Hindlimb muscle (tissue), 1 donor: ENCODE measurements at places on chromosomes 16 and 17. TPM values are rescaled to one million over a fixed set of nuclear protein-coding genes. Genes with fewer than 3 reads are reported as not detected.

The CARD14 gene
- polyA plus RNA-seq, result 1.1 TPM

DNA sequence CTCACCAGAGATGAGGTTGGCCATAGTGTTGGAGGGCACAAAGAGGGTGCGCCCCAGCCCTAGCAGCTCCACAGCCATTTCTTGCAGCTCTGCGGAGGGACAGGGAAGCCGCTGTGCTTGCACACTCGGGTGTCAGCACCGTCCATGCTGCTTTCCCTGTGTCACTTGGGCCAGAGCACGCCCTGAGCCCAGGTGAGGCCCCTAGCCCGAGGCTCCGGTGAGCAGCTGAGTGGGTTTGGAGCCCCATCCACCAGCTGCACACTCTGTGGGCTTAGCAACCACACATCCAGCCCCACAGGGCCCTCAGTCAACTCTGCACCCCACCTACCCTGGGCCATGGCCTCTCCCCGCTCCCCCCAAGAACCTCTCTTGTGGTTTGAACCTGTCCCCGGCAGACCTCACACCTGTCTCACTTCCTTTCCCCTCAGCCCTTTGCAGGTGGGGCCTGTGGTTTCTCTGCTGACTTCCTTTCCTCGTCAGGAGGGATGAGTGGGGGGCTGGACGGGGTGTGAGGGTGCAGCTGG is 20.7 kb downstream of the TMEM235 start:
- no peak for DNase-seq

DNA sequence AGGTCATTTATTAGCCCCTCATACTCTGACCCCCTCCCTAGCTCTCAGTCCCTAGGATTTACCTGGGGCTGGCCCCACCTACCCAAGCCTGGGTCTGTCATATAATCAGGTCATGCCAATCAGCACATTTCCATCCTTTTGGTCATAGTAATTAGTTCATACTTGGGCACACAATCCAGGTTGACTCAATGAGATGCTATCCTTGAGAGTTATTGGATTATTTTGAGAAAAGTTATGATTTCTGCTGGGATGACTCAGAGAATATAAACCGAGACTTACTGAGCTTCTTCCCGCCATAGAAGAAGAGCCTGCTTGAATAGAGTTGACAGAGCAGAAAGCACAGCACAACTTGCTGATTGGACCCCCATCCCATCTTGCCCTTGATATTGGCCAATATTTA is 331.5 kb downstream of the CBLN1 start:
- no peak for DNase-seq

- DNase-seq, result no peak
Observed at GRCh38 chr16:3234543-3234856, 458 bp downstream of the ZNF200 start.

The CIBAR2 gene
- not detected for polyA plus RNA-seq

- DNase-seq, result no peak
Observed at GRCh38 chr16:5364186-5364585, 266.6 kb upstream of the EEF2KMT start.

The PNMT gene
- 5.0 TPM for polyA plus RNA-seq

DNA sequence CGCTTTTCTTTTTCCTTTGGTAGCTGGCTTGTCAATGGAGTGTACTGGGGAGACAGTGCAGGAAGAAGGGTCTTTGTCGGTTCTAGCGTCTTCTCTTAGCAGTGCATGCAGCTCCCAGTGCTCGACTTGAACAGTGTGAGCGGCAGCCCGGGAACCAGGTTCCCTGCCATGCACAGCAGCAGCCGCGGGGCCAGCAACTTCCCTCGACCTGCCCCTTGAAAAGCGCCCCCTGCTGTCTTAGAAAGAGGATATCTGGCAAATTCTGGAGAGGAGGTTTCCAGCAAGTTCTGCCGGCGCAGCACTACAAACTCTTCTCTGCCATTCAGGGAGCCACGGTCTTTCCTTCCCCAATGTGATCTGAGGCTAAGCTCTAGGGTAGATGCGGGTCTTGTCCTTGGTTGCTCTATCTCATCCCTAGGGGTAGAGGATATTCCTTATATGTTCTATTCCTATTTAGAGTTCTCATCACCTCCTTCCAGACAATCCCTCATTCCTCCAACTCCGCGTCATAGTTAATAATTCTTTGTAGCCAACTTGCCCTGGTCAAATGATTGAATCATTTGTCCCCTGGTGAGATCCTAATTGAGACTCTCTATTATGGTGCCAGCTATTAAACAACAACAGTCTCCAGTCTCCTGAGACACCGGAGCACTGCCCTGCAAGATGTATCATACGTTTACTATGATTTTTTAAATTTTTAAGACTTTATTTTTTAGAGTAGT is 451.3 kb downstream of the PMP22 start:
- DNase-seq, result no peak

The PYDC1 gene
- 2.3 TPM for polyA plus RNA-seq
